Left ventricle myocardium superior (tissue), 1 donor: ENCODE measurements at places on chromosomes 7 and 10. TPM values are rescaled to one million over a fixed set of nuclear protein-coding genes. Genes with fewer than 3 reads are reported as not detected.

The HIP1 gene
- total RNA-seq: 17.8 TPM

The CDK1 gene
- 2.2 TPM for total RNA-seq

The ADAM12 gene
- 0.35 TPM for total RNA-seq

The GPR146 gene
- 41.5 TPM for total RNA-seq

The NANOS1 gene
- 8.7 TPM for total RNA-seq

The VPS37D gene
- total RNA-seq: 3.3 TPM
